ENCODE measurements at places on chromosomes 16 and 17.

GRCh38 chr16:85637061-85637807, 24.1 kb downstream of the GSE1 start:
- no peak for DNase-seq

- DNase-seq, result peak; percentile 8
Measured at GRCh38 chr16:27421961-27422740, 20.2 kb downstream of the IL21R start.

DNA sequence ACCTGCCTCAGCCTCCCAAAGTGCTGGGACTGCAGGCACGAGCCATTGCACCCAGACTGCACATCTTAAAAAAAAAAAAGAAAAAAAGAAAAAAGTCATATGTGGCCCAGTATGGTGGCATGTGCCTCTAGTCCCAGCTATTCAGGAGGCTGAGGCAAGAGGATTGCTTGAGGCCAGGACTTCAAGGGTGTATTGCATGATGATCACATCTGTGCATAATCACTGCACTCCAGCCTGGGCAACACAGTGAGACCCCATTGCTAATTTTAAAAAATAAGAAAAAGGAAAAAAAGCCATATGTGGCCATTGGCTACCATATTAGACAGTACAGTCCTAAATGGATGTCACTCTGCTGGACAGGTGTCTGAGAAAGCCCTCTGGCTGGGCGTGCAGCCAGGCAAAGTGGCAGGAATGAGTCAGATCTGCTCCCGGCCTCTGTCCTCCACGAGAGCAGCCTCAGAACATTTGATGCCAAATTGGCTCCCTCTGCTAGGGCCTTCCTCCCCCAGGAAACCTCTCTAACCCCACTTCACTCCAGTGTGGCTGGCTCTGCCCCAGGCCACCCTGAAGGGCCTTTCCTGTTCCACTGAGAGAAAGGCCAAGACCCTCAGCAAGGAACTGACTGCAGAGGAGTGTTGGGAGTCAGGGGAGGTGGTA, 14.7 kb downstream of the CA7 start:
- peak; percentile 80 for DNase-seq

- DNase-seq, result no peak
Measured at GRCh38 chr16:56776562-56776961, 46.6 kb downstream of the NUP93 start.

DNA sequence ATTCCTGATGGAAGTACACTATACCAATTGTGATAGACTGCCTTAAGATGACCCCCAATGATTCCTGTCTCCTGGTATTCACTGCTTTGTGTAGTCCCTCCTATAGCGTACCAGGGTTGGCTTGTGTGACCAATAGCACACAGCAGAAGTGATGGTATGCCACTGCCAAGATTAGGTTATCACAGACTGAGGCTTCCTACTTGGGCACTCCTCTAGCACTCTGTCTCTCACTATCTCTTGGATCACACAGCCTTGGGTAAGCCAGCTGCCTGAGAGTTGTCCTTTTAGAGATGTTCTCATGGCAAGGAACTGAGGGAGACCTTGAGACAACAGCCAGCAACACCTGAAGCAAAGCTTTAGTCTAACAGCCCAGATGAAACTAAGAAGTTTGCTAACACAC, 12.7 kb upstream of the AMFR start:
- no peak for DNase-seq

GRCh38 chr17:55458978-55459377, 37.3 kb upstream of the MMD start:
- peak; percentile 11 for DNase-seq

GRCh38 chr17:76371656-76372628, 12.5 kb upstream of the SPHK1 start:
- DNase-seq, result no peak

- peak; percentile 83 for DNase-seq
Measured at GRCh38 chr17:80792373-80792781, 199.3 kb upstream of the CHMP6 start.

DNA sequence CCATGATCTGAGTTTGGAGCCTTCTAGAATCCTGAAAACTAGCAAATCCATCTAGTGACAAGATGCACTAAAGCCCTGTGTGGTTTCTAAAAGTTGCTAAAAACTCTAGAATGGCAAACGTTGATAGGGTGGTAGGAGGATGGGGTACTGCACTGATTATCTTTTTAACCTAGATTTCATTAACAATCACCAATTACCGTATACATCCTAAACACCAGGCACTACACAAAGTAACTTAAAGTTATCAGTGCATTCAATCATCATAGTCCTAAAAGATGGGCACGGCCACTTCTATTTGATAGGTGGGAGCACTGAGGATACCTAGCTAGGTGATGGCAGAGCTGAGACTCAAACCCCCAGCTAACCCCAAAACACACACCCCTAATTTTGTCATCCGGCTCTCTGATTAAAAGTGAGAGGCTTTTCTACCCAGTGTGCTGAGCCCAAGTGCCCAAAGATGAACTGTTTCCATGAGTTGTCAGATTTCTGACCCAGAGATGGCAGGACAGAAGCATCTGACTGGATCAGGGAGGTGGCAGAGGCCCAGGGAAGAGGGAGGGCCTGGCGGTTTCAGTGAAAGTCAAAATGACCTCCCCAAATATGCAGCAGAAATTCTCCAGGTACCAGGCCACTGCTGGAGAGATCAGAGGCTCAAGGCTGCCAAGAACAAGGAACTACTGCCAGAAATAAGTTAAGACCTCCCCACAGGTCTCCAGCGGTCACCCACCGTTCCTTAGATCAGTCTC, 396.8 kb downstream of the SOX9 start:
- DNase-seq, result no peak

- DNase-seq, result no peak
Measured at GRCh38 chr16:47045023-47045422, 71.5 kb upstream of the DNAJA2 start.

DNA sequence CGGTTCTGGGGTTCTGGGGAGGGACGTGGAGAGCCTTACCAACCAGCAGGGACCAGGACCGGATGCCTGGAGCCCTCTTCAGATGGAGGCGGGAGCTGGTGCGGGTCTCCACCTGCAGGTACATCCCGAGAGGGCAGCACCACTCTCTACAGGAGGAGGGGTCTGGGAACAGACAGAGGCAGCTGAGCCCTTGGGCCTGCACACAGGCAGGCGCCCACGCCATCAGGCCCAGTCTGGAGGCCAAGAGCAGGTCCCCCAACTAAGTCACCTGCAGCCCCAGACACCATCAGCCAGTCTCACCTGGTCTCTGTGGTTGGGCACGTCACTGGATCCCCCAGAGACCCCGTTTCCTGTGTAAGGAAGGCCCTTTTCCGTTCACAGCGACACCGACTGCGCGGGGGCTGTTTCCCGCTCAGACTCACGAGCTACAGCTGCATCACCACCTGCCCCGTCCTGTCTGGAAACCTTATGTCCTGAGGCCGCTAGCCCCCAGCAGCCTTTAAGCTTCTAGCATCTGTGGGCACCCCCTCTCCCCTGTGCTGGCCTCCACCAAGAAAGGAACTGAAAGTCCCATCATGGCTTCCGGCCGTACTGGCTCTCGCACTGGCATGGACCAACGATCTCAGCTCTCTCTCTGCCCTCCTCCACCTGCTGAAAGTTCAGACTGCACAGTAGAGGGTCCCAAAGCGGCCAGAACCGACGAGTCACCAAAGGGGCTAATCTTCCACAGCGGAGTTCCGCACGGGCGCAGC, 1.2 kb downstream of the CYBC1 start:
- no peak for DNase-seq

- no peak for DNase-seq
Measured at GRCh38 chr17:12815642-12816141, 26.4 kb downstream of the ARHGAP44 start.

GRCh38 chr17:75542728-75543336, 17.3 kb downstream of the LLGL2 start:
- no peak for DNase-seq

DNA sequence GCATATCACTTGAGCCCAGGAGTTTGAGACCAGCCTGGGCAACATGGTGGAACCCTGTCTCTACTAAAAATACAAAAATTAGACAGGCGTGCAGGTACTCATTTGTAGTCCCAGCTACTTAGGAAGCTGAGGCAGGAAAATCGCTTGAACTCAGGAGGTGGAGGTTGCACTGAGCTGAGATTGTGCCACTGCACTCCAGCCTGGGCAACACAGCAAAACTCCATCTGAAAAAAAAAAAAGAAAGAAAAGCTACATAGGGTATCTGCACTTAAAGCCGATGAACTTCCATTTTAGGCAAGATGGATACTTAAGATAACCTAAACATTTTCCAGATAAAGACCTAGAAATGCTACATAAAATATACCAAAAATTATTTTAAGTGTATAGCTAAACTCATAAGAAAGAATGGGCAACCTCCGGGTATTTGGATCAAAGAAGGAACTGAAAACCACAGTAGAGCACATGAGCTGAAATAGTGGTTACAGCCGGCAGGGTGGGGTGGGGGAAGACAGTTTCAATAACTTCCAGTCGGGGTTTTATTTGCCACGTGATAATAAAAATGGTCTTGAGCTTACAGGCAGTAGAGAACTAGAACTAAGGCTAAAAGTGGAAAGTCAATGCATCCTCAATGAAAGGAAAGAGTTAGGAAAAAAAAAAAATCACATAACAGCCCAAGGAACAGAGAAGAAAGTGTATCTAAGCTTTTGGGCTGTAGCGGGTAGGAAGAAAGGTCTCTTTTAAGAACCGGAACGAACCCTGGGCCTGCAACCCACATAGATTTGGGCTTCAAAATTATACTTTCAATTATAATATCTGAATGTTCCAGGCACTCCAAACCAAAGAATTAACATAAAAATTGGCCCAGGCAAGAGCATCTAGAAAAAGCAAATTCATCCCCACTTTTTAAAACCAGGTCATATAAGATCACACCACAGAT, 53.1 kb downstream of the CFDP1 start:
- no peak for DNase-seq

GRCh38 chr17:15451680-15452079, 15.7 kb downstream of the CDRT4 start:
- no peak for DNase-seq

GRCh38 chr16:354291-354881, 1.9 kb upstream of the AXIN1 start:
- no peak for DNase-seq

DNA sequence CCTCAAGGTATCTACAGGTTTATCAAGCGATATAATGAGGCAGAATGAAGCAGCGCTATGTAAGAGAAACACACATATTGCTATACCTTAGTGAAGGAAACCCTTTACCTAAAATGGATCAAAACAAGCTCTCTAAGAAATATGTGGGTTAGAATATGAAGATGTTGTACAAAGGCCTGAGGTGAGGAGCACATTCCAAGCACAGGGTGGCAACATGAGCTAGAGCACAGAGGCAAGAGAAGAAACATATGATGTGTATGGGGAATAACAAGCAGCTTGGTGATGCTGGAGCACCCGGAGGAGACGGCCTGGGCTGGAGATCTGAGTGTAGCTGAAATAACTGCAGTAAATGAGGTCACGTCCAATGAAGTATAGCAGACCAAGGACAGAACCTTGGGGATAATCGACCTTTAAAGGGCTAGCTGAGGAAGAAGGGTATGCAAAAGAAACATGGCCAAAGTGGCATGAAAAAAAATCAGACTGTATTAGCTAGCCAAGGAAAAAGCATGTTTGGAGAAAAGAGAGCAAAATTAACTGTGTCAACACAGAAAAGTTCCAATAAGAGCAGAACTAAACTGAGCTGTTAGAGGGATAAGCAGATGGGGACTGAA, 44.0 kb downstream of the MARVELD3 start:
- DNase-seq, result no peak

DNA sequence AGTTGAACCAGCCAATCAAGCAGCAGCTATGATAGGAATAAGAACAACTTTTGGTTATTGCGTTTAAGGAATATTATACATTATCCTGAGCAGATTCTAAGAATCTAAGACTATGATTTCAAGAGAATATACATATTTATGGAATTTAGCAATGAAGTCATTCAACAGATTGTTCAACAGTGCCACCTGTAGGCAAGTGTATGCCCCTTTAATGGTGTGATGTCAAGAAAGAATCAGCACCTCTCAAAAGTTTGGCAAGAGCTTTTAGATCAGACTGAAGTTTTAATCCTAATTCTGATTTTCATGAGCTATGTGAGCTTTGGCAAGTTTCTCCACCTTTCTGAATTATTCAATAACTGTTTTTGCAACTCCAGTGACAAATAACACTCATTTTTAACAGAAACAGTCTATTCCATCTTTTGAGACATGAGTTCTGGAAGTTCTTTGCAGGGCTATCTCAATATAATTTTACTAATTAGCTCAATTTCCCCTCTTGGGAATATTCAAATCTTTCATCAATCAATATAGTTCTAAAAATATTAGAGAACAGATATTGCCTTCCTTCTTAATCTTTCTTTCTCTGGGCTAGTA, 474.3 kb upstream of the TOM1L1 start:
- DNase-seq, result peak; percentile 60

DNA sequence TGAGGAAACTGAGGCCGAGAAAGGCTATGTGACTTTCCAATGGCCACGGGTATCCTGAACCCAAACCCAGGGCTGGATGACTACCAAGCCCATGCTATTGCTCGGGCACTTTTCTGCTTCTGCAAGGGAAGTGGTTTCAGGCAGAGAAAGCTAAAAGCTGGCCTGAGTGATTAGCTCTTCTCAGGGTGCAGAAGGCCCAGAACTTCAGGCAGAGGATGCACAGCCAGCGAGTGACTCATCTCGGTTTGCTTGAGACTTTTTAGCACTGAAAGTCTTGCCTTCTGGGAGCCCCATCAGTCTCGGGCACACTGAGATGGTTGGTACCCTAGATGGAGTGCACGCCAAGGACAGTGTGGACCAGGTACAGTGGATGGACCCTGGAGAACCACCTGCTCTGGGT, 129.5 kb upstream of the SDK2 start:
- DNase-seq, result no peak

GRCh38 chr16:4140652-4141051, 24.4 kb upstream of the ADCY9 start:
- DNase-seq, result no peak

GRCh38 chr16:87412371-87412995, 20.3 kb downstream of the MAP1LC3B start:
- DNase-seq, result no peak

DNA sequence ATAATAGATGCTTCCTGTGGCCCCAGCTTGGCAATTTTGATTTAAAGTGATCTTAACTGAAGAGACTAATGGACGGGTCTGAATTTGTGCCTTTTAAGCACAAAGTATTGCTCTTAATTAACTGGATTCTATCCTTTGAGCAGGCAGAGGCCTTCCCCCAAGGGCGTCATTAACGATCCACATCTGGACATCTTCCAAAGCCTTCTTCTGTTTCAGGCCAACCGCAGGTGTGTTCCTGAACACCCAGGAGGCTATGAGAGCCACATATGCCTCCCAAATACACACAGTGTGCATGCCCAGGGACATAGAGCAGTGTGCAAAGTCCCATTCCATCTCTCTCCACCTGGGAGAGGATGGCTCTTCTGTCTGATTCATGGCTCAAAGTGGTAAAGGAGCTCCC, 42.3 kb downstream of the MAPT start:
- no peak for DNase-seq
